ENCODE measurements at places on chromosomes 11 and 22.

DNA sequence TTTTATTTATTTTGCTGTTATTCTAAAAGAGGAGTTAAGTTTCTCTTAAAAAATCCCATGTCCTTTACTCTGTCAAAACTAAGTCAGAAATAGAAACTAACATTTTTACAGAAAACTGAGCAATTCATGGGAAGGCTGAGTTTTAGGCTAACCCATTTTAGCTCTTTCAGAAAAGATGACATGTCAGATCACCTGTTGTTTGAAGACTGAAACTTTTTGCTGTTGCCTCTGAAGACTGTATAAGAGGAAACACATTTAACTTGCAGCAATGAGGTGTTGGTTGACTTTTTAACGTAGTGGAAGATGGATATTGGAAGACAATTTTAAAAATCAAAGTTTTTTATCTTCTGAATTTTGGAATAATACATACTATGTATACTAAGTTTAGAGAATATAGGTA, 115.4 kb downstream of the METTL15 start:
- DNase-seq: no peak

DNA sequence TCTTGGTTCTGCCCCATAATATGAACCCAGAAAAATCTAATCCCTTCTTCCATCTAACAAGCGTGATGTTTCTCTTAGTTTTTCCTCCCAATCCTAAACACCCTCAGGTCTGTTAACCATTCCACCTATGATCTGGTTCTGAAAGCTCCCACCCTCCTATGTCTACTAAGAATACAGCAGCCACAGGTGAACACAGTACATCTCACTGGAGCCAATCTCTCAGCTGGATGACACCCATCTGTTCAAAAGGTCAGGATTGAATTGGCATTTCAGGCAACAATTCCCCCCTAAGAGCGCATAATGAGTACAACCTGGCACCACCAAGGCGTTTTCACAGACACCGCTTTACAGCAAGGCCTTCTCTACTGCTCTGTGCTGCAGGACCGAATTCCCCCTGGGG, 19.0 kb upstream of the APOA1 start:
- no peak for DNase-seq

- DNase-seq: no peak
These were observed 10.6 kb upstream of the DGKZ start for GRCh38 chr11:46336563-46337180.

DNA sequence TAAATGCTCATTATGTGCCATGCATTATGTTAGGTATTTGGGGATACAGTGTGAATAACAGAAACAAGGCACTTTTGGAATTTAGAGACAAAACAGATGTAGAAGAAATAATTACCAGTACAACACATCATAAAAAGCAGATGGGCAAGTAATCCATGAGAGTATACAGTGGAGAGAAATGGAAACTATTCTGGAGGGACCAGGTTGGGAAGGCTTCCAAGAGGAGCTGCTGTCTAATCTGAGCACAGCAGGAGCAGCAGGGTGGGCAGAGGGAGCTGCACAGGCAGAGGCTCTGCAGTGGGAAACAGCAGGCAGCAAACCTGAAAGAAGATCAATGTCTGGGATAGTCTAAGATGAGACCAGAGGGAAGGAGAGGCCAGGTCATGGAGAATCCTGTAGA, 268.7 kb upstream of the CCDC90B start:
- no peak for DNase-seq
